ENCODE measurements at places on chromosomes 5 and 9.

DNA sequence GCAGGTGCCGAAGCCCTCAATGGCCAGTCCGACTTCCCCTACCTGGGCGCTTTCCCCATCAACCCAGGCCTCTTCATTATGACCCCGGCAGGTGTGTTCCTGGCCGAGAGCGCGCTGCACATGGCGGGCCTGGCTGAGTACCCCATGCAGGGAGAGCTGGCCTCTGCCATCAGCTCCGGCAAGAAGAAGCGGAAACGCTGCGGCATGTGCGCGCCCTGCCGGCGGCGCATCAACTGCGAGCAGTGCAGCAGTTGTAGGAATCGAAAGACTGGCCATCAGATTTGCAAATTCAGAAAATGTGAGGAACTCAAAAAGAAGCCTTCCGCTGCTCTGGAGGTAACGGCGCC, 32.9 kb downstream of the CXXC5 start:
- no peak for DNase-seq

DNA sequence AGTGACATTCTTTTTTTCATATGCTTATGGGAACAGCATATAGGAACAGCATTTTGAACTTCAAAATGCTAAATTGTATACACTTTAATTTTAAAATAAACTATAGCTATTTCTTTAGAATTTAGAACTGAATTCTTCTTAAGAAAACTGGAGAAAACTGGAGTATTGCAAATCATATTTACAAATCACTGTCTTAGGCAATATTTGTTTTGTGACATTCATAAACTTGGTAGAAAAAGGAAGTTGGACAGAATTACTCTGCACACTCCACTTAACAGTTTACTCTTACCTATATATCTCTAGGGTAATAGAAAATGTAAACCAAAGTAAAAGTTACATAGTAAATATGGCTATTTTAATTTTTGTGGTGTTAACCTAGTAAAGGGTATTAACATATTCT, 3.1 kb downstream of the DMRTA1 start:
- DNase-seq = no peak

- no peak for DNase-seq
Measured at GRCh38 chr5:114335391-114335790, 26.5 kb upstream of the KCNN2 start.

GRCh38 chr9:34171753-34172535, 6.9 kb upstream of the UBAP1 start:
- DNase-seq = no peak

DNA sequence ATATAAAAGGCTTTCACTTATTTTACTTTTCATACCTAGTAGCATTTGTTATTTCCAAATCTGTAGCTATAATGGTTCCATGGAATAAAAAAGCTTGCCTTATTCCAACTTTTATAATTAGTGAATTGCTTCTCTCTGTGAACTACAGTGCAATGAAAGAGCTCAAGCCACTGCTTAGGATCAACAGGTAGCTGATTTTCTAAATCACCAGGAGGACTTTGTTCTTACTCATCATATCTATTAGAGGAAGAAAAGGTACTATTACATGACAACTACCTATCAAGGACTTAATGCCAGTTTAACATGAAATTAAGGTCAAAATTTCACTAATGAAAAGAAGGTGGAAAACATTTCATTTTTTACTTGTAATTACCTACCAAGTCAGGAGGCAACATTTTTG, 414.6 kb downstream of the BNC2 start:
- DNase-seq = no peak

DNA sequence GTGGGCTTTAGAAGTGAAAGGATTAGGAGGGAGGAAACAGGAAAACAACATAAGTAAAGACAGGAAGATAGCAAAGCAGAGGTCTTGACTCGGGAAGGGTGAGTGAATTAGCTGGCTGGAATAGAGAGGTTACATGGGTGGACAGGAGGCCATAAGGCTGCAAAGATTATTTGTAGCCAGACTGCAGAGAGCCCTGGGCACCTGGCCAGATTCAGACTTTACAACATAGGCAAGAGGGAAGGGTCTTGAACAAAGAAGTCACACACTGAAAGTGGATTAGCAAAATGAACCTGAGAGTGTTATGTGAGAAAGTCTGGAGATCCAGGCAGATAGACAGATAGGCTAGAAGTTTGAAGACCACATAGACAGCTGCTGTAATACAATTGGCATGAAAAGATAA, 29.7 kb upstream of the CER1 start:
- no peak for DNase-seq

Measured in activated T-helper 1 cell treated with anti-CD3 and anti-CD28 coated beads, Interleukin-2, amount 50 U/mL, for 16 hours (primary cell).